ENCODE measurements at places on chromosomes 11 and 22. TPM values are rescaled to one million over a fixed set of nuclear protein-coding genes. Genes with fewer than 3 reads are reported as not detected.

DNA sequence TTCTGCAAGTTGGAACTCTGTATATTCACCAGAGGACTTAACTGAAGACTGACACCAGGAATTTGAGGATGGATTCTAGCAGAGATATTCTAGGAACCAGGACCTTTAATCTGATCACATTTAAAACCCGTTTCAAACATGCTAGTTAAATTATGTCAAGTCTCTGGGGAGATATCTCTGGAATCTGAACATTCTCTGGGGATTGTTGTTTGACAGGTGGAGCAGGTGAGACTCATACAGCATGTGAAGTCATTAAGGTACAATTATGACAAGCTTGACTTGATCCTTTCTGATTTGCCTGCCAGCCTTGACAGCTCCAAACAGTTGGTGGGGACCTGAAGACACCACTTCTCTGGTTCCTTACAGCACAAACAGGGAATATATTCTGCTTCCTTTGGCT is 100.3 kb downstream of the FAT3 start:
- DNase-seq = no peak

GRCh38 chr22:37210041-37210803 is 2.1 kb downstream of the SSTR3 start:
- DNase-seq = no peak

- no peak for DNase-seq
These were observed 240.9 kb upstream of the CADM1 start for GRCh38 chr11:115745066-115745465.

PPP6R2 gene
- total RNA-seq = 50.5 TPM

GRCh38 chr11:69640995-69641581 is at the start of gene CCND1:
Gene CCND1, plus strand, starts transcription at chr11:69641156. Its CDS starts 158 bp downstream, at chr11:69641314.
- DNase-seq = peak; percentile 74

HMOX1 gene
- total RNA-seq = 3.9 TPM

- no peak for DNase-seq
These were observed 10.9 kb downstream of the FAM76B start for GRCh38 chr11:95778699-95779098.

- no peak for DNase-seq
These were observed 335.3 kb downstream of the CTTN start for GRCh38 chr11:70733327-70734325.

CRYBA4 gene
- total RNA-seq = not detected

GRCh38 chr11:66126808-66127555 is 56.9 kb downstream of the PACS1 start:
- DNase-seq = peak; percentile 96

F2 gene
- 0.38 TPM for total RNA-seq

DNA sequence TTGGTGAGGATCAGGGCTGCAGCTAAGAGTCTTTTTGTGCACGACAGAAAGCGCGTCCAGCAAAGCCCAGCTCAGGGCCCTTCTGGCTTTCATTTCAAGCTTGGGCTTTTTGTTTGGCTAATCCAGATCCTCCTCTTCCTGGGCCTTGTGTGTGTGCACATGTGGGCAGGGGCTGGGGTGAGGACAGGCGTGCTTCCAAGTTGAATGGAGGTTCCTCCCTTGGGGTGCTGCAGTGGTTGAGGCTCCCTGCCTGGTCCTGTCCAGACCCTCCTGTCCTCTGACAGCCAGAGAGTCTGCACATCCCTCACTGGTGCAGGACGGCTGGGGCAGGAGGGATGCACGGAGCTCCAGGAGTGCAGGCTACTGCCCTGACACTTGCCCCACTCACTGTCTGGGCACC is 62.0 kb upstream of the NECTIN1 start:
- no peak for DNase-seq

- DNase-seq = peak; percentile 80
These were observed 26.7 kb upstream of the CD44 start for GRCh38 chr11:35112056-35112845.

GRCh38 chr11:17550450-17551346 is 3.6 kb downstream of the OTOG start:
- DNase-seq = no peak

DNA sequence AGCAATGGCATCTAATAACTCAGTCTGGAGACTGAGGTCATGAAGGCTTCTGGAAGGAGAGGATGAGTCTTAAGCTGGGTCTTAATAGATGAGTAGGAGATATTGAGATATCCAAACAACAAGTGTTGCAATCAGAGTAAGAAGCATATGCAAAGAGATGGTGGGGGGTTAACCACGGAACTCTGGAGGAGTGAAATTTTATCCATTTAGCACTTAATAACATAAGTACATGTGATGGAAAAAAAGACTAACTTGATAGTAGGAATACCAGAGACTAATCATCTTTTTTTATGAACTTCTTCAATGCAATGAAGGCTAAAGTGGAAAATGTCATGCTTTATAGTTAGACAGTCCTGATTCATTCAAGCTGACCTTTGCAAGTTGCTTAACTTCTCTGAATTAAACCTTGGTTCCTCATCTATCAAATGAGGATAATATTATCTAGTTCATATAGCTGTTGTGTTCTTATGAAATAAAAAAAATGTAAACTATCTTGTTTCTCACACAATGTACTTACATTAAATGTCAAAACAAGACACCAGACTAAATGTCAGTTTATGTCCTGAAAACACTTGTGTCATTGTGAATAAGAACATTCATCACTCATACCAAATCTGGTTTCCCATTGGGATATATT is 403.1 kb upstream of the CCDC90B start:
- no peak for DNase-seq

DNA sequence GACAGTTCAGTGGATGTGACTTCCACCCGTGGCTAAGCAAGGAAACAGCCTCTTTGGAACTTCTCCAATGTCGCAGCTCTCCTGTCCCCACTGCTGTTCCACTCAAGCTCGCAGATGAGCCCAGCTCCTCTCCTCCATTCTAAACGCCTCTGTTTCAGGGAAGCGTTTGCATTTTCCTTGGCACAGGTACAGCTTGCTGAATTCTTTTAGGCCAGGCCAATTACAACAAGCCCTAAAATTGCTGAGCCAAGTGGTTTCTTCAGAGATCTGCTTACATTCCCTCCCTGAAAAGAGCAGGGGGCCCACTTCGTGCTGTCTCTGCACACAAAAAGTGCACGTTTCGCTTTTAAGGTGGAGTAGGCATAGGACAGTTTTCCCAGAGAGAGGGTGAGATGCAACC is 91.5 kb upstream of the BLID start:
- no peak for DNase-seq

C22orf39 gene
- 25.3 TPM for total RNA-seq

DNA sequence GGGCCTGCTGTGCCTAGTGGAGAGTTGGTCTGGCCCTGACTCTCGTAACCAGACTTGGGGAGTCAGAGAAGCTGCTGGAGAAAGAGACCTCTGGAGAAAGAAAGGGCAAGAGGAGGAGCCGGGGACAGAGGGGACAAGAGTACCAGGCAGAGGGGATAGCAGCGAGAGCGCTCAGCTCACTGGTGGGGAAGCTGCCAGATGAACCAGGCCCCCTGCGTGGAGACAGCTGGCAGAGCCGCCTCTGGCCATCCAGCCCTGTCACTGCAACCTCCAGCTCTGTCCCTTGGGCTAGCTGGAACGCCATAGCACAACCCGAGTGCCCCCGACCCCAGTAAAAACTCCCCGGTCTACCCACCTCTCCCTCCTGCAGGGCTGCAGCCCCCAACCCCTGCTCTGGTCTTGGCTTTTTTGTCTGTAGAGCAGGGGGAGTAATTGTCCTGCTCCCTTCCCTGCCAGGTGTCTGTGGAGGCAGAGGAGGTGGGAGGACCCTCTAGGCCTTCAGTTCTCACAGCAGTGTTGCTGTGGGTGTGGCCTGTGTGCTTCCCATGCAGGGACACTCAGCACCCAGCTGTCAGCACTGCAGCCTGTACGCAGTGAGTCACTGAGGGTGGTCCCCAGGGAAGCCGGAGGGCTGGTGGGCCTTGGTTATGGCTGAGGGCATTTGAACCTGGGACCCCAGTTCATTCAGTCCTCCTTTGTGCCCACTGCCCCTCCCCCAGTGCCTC is 4.8 kb upstream of the SUN2 start:
- no peak for DNase-seq

DNA sequence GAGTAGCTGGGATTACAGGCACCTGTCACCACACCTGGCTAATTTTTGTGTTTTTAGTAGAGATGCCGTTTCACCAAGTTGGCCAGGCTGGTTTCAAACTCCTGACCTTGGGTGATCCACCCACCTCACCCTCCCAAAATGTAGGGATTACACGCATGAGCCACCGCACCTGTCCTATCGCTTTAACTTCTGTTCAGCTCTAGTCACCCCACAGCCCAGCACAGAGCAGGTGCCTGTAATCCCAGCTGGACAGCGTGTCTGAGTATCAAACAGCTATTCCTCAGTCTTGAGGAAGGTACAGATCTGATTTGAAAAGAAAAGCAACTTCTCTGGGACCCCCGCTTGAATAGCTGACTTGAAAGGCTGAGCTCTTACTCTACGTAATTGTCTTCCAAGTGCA is 149.1 kb downstream of the CTTN start:
- no peak for DNase-seq

KBTBD3 gene
- total RNA-seq = 5.8 TPM

CCDC87 gene
- under 0.01 TPM for total RNA-seq

MRGPRE gene
- not detected for total RNA-seq

DNA sequence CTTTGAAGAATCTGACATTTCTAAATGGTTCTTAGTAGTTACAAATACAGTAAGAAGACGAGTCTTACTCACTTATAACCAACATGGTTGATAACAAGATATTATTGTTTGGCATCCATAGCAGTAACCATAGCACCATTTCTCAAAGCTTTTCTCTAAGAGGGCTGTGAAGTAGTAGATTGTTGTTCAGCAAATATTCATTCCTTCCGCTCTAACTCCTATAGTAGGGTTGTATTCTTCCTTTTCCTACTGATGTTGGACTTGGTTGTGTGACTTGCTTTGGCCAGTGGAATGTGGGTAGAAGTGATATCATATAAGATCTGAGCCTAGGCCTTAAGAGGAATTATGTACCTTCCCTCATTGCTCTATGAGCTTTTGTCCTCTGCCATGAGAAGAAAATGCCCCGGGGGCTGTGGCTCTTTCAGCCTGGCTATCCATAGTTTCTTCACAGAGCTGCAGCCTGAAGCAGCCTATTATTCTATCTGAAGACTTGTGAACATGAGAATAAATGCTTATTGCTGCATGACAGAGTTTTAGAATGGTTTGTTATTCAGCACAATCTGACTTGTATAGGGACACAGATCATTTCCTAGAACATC is 28.9 kb upstream of the ZBED5 start:
- no peak for DNase-seq

- DNase-seq = no peak
These were observed 6.8 kb downstream of the BET1L start for GRCh38 chr11:200224-201003.

ARCN1 gene
- total RNA-seq = 66.7 TPM

CYP2D6 gene
- 0.53 TPM for total RNA-seq

FOLR3 gene
- total RNA-seq = 11.3 TPM

DNA sequence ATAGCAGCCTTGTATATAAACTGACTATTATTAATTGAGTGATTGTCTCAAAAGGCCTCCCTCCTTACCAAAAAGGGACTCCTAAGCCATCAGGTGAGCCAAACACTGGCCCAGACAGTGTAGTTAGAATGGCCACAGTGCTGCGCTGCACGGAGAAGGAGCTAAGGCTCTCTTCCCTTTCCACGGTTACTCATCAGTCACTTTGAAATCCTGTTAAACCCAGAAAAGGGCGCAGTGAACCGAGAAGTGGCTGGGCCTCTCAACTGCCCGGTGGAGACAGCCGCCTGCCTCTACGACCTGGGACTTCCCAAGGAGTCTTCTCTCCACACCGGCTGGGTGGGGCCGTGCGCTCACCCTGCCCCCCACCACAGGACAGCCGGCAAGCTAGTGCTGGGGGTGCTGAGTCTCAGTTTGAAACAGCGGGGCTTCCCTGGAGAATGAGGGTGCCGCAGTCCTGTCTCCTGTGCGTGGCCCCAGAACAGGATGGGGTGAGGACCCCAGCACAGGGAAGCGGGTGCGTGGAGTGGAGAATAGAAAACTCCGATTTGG is 1.3 kb downstream of the MYH9 start:
- no peak for DNase-seq

GRCh38 chr22:36658900-36659299 is 44.7 kb downstream of the CACNG2 start:
- DNase-seq = peak; percentile 44

SCGB1A1 gene
- total RNA-seq = not detected

GRCh38 chr11:44760917-44761550 is 34.3 kb downstream of the TSPAN18 start:
- peak; percentile 88 for DNase-seq

TIGD3 gene
- 0.26 TPM for total RNA-seq

PRR33 gene
- not detected for total RNA-seq

GRCh38 chr11:37504921-37505320 is 906.9 kb upstream of the RAG2 start:
- peak; percentile 97 for DNase-seq

AQP11 gene
- total RNA-seq = 0.26 TPM

DNA sequence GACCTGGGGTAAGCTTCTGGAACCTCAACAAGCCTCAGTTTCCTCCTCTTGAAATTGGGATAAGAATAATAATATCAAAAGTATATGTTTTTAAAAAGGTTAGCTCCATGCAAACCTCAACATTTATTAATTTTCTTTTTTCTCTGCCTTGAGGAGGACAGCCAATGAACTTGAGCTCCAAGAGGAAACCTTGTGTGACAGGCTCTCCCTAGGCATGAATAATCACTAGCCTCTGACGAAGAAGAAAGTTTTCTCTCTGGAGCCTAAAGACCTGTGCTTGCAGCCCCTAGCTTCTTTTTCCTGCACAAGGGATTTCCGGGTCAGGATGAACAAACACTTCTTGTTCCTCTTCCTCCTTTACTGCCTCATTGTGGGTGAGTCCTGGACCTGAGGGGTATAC is at the start of gene PATE3:
Gene PATE3, plus strand, starts transcription at position 301 of the 400 bp plus-strand sequence. Its CDS starts 25 bp downstream, at position 326.
- DNase-seq = no peak

KIAA0930 gene
- 72.1 TPM for total RNA-seq

GRCh38 chr11:62307950-62308349 is 9.1 kb upstream of the SCGB1D4 start:
- no peak for DNase-seq

- peak; percentile 23 for DNase-seq
These were observed 11.3 kb downstream of the IZUMO1R start for GRCh38 chr11:94315664-94316063.

GRCh38 chr22:37080838-37081237 is 28.7 kb downstream of the TMPRSS6 start:
- no peak for DNase-seq

FGF4 gene
- total RNA-seq = not detected

GRCh38 chr11:794013-794765 is 3.9 kb downstream of the SLC25A22 start:
- DNase-seq = no peak

GRCh38 chr22:43320943-43321900 is 21.9 kb downstream of the SCUBE1 start:
- DNase-seq = no peak

GRCh38 chr11:9095421-9095820 is 4.0 kb upstream of the SCUBE2 start:
- no peak for DNase-seq

DNA sequence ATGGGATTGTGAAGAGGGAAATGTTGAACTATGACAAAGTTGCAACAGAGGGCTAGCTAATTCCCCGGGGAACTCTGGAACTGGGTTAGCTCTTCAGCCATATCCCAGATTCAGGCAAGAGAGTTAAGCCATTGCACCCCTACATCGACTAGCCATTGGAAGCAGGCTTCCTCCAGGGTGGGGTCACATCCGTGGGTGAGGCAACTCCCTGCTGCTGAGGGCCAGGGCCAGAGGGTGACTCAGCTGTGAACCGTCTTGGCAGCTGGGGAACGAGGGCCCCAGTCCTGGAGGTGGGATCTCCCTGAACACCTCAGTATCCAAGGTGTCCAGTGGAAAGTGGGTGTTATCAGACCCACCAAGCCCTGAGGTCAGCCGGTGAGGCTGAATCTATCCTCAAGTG is 41.1 kb downstream of the RPS6KA4 start:
- peak; percentile 62 for DNase-seq

SCO2 gene
- total RNA-seq = 2.1 TPM

BARX2 gene
- 2.9 TPM for total RNA-seq

TSSK2 gene
- total RNA-seq = not detected
